Left hindlimb (tissue), 1 donor: ENCODE measurements at places on chromosomes 6 and 20.

DNA sequence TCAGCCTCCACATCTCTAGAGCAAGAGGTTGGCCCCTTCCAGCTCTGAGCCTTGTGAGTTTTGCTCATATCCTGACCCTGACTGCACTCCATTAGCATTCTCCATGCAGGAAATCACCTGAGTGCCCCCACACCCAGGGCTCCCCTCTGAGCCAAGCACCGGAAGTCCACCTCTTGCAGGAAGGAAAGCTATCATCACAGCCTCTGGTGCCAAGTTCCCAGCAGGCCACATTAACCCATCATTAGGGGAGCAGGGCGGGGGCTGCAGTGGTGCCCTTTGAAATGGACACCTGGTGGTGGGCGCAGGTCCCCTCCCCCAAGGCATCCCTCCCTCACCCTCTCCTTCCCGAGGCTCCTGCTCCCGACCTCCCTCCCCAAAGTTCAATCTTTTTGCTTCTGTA, 16.1 kb downstream of the GRM4 start:
- DNase-seq, result no peak

DNA sequence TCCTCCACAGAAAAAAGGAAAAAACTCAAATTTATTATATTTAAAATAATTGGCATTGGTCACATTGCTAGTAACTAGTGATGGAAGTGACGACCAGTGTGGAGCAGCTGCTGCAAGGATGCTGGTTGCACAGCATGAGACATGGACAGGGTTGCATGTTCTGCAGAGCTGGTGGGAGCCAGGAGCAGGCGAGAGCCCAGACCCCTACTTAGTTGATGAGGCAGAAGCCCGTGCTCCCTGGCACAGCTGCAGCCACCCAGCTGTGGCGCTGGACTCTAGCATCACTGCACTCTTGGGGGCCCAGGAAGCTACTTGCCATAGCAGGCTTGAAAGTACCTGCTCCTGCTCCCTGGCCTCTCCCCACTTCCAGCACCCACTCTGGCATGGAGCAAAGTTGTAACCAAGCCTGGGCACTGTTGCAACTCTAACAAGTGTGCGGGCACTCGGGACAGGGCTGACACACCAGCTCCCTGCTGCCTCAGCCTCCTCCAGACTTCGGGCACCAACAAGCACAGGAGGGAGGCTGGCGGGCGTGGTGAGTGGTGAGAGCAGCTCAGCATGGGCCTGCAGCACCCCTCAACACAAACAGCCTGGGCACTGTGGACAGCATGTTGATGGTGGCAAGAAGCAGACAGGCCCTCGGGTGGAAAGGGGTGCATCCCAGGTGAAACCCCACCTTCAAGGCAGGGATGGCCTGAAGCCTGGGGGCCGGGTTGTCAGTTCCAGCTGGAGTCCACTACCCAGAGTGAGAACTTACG, 69.6 kb downstream of the EYS start:
- DNase-seq, result no peak

DNA sequence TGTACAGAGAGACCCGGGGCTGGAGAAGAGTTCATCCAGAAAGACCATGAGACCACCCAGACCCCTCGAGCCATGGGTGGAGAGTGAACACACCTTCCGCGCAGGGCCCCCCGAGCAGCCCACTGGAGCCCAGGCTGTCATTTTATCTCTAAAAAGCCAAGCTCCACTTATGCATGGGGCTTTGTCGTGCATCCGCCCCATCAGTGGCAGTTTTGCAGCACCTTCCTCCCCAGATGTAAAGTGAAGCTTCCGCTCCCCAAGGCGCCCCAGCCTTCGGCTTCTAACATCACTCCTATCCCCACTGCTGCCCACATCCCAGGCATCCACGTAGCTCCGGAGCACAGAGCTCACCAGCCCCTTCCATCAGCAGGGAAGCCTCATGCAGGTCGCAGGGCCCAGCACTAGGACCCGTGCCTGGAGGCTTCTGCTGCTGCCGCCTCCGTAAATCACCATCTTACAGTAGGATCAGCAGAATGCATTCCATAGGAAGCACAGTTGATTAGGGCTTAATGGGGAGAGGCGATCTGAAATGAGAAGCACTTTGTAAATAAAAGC, 301.1 kb downstream of the TAF4 start:
- DNase-seq, result no peak

DNA sequence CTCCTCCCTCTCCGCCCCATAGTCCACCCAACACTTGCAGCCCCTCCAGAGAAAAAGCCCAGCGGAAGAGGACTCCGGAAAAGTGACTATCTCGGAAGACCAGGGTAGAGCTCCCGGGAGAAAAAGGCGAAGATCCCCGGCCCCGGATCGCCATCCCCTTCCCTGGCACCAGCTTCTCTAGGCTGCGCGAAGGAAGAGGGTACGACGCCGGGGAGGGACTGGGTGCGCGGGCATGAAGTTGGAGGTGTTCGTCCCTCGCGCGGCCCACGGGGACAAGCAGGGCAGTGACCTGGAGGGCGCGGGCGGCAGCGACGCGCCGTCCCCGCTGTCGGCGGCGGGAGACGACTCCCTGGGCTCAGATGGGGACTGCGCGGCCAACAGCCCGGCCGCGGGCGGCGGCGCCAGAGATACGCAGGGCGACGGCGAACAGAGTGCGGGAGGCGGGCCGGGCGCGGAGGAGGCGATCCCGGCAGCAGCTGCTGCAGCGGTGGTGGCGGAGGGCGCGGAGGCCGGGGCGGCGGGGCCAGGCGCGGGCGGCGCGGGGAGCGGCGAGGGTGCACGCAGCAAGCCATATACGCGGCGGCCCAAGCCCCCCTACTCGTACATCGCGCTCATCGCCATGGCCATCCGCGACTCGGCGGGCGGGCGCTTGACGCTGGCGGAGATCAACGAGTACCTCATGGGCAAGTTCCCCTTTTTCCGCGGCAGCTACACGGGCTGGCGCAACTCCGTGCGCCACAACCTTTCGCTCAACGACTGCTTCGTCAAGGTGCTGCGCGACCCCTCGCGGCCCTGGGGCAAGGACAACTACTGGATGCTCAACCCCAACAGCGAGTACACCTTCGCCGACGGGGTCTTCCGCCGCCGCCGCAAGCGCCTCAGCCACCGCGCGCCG, 822 bp downstream of the FOXQ1 start:
- no peak for DNase-seq

- DNase-seq, result no peak
Observed at GRCh38 chr6:52503323-52503747, 73.5 kb downstream of the TRAM2 start.

DNA sequence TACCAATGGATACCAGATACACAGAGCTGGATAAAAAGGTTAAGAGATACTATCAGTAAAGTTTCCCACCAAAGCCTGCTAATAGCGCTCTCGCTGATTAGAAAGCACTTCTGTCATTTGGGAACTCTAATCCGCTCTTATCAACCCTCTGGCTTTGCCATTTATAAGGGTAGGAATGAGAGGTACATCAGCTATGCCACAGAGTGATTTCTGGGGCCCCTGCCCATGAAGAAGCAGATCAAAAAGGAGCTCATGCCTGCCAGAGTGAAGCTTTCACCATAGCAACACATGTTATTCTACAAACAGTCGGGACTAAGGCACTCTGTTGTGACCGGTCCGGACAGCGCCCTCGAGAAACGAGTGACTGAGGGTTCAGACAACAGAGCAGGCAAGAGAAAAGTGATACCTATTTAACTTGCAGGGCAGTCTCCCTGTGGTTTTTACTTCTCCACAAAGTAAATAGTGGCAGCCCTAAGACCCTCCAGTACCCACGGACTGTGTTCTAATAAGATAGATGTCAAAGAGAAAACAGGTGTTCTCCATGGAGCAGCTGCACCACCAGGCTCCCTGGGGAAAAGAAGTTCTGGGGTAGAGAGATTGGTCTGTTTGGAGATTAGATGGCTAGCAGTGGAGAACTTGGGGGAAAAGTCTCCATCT, 5.6 kb downstream of the TRAM2 start:
- peak; percentile 40 for DNase-seq

DNA sequence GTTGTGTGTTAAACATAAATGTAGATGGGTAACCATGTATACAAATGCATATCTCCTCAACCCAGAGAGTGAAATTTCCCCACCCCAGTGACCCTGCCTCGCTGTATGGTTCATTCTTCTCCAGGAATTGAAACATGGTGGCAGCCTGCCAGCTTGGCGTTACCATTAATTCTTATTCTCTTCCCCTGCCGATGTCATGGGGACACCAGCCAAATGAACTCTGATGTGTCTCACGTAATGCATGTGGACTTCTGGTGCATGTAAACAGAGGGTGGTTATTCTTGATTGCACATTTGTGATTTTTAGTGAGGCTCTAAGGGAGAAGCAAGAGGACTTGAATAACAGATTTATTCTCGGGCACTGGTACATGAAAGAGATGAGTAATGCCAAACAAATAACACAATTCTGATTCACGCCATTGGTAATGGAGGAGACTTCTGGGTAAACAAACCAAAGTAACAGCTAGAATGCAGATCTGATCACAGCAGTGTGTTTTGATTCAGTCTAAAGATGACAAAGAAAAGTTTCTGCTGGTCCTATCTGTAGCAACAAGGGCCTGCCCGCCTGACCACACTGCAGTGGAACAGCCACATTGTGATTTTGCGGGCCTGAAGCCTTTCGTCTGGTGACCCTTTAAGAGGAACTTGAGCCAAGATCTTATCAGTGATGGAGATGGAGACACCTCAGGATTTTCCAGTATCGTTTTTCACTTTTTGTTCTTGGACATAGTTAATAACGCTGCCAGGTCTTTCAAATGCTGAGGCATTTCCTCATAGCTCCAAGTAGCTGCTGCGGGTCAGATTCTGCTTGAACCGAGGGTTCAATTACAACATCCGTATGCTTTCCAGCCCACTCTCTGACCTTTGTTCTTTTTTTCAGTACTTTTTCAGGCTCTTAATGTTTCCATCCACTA, 171.8 kb upstream of the AKAP12 start:
- no peak for DNase-seq

GRCh38 chr20:13220194-13220903, 725 bp upstream of the ISM1 start:
- DNase-seq, result peak; percentile 82

DNA sequence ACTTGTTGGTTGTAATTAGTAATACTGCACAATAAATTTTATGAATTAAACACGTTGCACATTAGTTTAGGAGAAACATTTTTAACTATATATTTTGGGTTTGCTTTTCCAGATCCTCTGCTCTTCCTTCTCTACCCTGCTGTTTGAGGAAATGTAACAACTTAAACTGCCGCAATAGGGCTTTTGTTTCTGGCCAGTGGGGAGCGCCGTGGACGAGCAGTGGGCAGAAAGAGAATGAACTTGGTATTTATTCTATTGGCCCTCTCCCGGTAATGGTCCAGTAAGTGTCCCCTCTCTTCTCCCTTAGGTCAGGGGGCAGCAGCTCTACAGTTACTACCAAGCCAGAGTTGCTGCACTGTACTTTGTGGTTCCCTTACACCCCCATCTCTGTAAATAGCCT, 35.2 kb upstream of the EPHA7 start:
- no peak for DNase-seq

GRCh38 chr6:126312013-126312665, 27.8 kb upstream of the CENPW start:
- DNase-seq, result no peak

- DNase-seq, result no peak
Observed at GRCh38 chr6:130269969-130270635, 47.4 kb upstream of the SAMD3 start.

DNA sequence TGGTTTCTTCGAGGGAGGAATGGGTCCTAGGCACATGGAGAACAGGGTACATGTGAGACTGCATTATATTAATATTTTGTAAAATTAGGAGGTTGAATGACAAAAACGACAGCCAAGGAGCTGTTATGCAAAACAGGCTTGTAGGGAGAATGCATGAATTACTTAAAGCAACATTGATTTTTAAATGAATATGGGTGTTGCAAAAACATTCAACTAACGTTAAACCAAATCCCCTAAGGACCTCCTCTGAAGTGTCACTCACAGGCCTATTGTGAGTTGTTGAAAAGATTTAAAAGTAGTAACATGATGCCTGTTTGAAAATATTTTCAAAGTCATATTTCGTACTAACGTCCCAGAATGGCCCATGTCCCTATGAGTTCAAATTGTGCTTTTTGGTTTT, 21.9 kb downstream of the FBXL4 start:
- no peak for DNase-seq

GRCh38 chr6:100336876-100337275, 127.8 kb downstream of the SIM1 start:
- no peak for DNase-seq

GRCh38 chr6:152273638-152274037, 363.5 kb downstream of the SYNE1 start:
- DNase-seq, result peak; percentile 53

DNA sequence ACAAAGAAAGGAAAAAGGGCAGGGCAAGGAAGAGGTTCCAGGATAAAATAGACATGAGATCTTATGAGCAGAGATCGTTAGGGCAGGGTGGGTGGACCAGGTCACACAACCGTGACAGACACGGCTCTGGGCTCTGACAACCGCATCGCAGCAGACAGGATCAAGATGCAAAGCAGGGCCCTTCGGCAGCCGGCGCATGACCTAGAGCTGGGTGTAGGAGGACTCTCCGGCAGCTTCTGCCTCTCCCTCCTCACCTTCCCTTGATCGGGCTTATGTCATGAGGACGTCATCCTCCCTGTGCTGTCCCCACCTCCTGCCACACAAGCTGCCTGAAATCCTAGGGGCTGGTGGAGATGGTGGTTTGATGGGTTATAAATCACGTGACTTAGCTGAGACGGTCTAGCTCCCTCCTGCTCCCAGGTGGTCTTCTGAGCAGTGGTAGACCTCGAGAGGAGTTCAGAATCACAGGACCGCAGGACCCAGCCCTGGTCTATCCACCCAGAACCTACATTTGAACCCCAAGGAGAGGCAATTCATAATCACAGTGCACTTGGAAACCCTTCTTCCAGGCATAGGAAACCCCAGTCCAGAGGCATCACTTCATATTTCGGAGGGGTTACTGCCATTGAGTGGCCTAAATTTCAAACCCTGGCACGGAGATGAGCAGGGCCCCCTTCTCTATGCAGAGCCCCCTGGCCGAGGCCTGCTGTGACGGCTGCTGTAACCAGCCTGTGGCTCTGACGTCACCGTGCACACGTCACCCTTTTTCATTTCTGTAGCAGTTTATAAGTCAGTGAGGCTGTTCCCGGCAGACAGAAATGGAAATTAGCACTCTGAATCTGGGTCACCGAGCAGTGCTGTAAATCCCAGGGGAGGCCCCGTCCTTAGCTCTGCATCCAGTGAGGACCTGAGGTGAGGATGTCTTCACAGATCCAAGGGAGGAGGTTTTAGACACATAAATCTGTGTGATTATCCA, 8.7 kb upstream of the CCR6 start:
- DNase-seq, result no peak

DNA sequence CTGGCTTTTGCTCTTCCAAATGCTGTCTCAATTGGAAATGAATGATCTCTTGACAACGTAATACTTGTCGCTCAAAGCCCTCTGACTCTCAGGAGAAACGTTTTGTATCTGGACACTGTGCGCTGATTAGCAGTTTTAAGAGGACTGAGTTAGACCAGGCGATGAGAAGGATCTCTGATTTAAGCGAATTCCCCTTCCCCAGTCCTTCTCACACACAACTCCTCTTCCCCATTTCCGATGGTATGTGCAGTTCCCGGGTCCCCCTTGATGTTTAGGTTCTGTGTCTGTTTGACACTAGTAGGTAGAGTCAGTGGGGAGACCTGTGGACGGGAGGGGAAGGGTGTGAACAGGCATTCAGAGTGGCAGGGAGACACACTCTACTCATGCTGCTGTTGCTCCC, 2.5 kb downstream of the ZDHHC14 start:
- no peak for DNase-seq

- no peak for DNase-seq
Observed at GRCh38 chr6:106637717-106638341, 8.5 kb downstream of the QRSL1 start.

- no peak for DNase-seq
Observed at GRCh38 chr6:25192590-25193459, 86.3 kb upstream of the CARMIL1 start.
